ENCODE measurements at places on chromosomes 4 and X.

GRCh38 chr4:104294811-104295210 lies 199.9 kb downstream of the CXXC4 start:
- DNase-seq, result no peak

- no peak for DNase-seq
Observed at GRCh38 chr4:1779588-1780382, 13.3 kb upstream of the FGFR3 start.

- DNase-seq, result no peak
Observed at GRCh38 chr4:2836391-2836859, 7.2 kb upstream of the ADD1 start.

- no peak for DNase-seq
Observed at GRCh38 chr4:83170952-83171399, 56.4 kb upstream of the PLAC8 start.

DNA sequence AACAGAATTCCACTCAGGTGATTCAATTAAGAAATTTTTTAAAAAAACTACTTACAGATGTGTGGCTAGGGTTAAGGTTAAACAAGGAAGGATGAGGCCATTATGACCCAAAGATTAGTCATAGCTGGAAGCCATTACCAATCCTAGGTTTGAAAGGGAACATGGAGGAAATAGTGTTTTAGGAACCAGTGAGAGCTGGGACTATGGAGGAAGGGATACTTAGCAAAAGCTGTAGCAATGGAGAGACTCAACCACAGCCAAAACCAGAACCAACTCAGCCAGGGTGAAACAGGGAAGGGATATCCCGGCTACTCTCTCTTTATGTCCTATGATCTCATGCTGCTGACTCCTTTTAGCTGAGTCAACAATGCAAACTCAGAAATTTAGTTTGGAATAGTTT lies 148.6 kb upstream of the CNKSR2 start:
- DNase-seq, result no peak

- no peak for DNase-seq
Observed at GRCh38 chr4:55884093-55884850, 30.8 kb downstream of the EXOC1 start.

GRCh38 chr4:128810331-128810870 lies 901 bp downstream of the JADE1 start:
- DNase-seq, result peak; percentile 1

- no peak for DNase-seq
Observed at GRCh38 chr4:140061194-140061593, 92.8 kb downstream of the MAML3 start.

DNA sequence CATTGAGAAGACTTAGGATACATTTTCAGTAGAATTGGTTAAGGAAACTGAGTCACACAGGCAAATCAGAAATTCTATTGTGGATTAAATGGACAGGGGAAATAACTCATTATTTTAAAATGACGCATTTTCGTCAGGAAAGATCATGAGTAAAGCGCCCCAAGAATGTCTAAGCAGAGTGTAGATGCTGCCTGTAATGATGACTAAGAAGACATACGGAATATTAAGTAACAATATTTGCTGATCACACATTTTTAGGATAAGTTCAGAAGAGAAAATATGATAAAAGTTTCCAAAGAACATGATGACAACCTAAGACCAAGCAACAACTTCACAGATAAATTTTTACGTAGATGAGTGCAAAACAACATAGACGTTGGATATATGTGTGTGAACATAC lies 596.3 kb upstream of the TENM3 start:
- DNase-seq, result no peak

DNA sequence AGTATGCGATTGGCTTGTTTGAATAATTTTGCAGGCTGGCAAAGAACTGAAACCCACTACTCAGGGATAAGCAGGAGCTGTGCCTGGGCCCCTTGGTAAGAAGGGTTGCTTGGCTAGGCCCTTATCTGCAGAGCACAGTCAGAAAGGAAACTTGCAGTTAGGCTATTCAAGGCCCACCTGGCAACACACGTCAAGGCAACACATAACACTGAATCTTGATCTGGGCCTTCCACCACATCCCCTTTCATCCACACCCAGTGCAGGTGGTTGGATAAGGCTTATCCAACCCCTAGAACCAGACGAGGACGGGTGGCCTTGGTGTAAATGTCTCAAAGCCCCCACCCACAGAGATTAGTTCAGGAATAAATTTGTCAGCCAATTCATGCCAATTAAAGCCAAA lies 72.8 kb upstream of the NEIL3 start:
- DNase-seq, result no peak

GRCh38 chr4:75742451-75742850 lies 18.1 kb downstream of the USO1 start:
- no peak for DNase-seq

- peak; percentile 70 for DNase-seq
Observed at GRCh38 chr4:85555206-85555605, 80.3 kb downstream of the ARHGAP24 start.

DNA sequence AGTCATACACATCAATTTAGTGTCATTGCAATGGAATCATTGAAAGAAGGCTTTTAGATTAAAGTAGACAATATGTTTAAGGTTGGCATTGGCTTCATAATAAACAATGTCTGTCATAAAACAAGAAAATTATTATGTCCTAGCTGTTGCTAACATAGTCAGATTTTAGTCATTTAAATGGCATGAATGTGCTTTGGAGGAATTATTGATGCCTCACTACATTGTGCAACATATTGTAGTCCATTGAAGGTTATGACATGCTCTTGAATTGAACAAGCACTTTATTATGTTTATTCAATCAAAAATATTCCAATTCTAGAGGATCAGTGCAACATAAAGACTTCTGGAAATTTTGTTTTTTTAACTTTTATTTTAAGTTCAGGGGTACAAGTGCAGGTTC lies 489.8 kb upstream of the AMOT start:
- DNase-seq, result no peak

DNA sequence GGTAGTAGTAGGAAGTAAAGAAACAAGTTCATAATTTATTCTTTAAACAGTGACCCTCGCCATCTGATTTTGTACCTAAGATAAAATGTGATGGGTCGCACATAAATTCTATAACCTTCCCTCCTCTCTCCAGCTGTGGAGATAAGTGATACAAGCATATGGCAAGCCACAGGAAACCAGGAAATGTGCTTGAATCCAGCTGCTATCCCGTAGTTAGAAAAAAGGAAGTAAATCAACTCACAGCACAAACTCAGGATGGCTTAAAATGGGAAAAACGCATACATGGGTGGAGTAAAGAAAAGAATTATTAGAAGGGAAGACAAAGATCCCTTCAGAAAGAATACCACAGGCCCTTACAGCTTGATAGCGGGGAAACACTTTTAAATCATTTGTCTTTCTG lies 78.2 kb downstream of the ZNF827 start:
- no peak for DNase-seq

DNA sequence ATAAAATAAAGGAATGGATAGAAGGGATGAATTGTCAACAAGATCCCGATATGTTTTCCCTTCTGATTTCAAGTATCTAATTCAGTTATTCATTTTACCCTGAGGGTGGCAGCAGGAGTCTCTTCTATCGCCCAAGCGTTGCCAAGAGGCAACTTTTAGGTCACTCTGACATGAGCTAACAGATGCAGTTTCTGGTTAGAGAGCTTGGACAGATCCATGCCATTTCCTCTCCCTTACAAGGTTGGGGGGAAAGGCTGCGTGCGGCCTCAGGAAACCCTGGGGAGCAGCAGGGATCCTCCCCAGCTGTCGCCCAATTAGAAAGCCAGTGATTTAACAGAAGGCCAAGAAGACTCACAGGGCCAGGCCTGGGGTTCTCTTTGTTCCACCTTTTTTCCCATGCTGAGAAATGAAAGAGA lies 35.3 kb upstream of the WAS start:
- DNase-seq, result peak; percentile 61

GRCh38 chr4:147707892-147708672 lies 23.8 kb upstream of the ARHGAP10 start:
- DNase-seq, result peak; percentile 78

DNA sequence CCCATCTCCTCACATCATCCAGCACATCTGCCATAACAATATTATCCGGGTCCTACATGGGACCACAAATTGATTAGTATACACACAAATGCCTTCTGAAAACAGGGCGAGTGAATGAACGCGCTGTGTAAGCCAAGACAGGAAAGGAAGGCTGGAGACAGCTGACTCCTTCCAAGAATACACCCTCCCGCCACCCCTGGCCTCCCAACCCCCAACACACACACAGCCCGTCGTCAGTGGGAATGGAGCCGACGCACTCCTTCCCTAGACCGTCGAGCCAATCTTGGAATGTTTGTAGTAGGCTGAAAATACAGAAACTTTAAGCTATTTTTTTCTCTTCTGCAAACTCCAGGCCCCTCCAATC lies 319 bp upstream of the MAGEH1 start:
- DNase-seq, result no peak

- DNase-seq, result no peak
Observed at GRCh38 chr4:12487000-12487399, 997.1 kb downstream of the RAB28 start.

- DNase-seq, result no peak
Observed at GRCh38 chr4:179478608-179479007, 2036.4 kb upstream of the AGA start.

- DNase-seq, result no peak
Observed at GRCh38 chr4:54729256-54729655, 71.5 kb downstream of the KIT start.

DNA sequence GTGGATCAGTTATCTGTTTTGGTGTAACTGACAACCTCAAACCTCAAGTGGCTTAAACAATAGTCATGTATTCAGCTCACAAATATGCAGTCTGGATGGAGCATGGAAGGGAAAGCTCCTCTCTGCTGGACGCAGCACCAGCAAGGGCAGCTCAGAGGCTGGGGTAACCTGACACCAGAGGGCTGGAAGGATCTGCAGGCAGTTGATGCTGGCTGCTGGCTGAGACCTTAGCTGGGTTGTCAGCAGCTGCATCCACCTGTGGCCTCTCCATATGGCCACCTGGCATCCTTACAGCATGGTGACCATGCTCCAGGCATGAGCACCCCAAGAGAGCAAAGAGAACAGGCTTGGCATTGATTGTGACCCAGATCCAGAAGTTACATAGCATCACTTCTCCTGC lies 46.7 kb downstream of the ENPP6 start:
- DNase-seq, result no peak

DNA sequence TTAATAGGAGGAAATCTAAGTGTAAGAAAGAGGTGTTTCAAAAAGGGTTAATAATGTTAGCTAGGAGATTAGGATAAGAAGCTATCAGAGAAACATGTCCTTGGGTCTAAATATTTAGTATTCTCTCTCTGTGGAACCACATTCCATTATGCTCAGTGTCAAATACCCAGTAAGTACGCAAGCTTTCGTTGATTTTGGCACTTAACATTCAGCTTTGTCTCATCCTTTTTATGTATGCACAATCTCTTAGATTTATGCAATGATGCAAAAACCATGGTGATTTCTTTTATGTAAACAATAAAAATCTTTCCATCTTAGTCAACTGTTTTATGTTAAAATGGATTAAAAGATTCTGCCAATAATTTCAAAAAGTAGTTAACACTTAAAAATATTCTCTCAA lies 129.2 kb downstream of the KLHL13 start:
- DNase-seq, result no peak

- DNase-seq, result peak; percentile 69
Observed at GRCh38 chr4:87975466-87975865, at the start of gene SPP1. Gene SPP1 (plus strand): TSS chr4:87975714. CDS start chr4:87976896, 1,182 bp downstream.

DNA sequence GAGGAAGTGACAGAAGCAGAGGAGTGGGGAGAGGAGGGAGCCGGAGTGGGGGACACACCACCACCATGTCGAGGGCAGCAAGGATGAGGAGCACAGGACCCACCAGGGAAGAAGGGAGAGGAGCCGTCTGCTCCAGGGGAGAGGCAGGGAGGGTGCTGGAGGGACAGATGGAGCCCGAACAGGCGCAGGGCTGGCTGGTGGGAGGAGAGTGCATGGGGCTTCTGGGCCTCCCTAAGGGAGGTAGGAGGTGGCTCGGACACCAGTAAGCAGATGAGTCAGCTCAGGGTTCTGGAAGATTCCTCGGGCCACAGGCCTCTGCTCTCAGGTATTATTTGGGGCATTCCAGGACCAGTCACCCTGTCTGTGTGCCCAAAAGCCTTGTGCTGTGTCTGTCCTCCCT lies 29.8 kb downstream of the ATP2B3 start:
- no peak for DNase-seq

DNA sequence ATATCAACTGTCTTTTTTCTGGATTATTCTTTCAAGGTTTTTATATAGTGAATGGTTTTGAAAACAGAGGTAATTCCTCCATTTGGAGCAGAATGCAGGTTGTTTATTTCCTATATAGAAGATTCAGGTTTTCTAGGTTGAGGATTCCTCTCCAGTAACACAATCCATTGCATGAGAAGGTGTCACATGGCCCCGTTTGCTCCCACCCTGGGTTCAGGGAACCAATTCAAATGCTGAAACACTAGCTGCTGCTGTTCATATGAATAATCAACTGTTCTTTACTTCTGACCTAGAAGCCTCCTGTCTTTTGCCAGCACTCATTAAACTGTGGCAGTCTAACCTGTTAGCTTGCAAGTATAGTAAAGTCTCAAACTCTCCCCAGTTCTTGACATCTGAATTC lies 1316.9 kb upstream of the TENM3 start:
- DNase-seq, result no peak

DNA sequence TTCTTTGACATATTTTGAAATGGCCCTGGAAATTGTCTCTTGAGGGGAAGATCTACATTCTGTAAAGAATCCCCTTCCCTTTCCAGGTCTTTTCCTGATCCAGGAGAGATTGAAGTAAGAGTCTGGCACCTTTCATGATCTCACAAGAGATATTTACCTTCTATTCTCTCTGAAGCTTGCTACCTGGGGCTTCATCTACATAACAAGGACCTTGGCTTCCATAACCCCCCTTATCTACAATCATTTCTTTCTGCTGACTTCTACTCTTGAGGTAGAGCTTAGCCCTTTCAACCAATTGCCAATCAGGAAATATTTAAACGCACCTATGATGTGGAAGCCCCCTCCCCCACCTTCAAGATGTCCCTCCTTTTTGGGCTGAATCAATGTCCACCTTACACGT lies 383.7 kb upstream of the MAGEB18 start:
- no peak for DNase-seq

- no peak for DNase-seq
Observed at GRCh38 chr4:24192018-24192641, 302.3 kb upstream of the PPARGC1A start.

DNA sequence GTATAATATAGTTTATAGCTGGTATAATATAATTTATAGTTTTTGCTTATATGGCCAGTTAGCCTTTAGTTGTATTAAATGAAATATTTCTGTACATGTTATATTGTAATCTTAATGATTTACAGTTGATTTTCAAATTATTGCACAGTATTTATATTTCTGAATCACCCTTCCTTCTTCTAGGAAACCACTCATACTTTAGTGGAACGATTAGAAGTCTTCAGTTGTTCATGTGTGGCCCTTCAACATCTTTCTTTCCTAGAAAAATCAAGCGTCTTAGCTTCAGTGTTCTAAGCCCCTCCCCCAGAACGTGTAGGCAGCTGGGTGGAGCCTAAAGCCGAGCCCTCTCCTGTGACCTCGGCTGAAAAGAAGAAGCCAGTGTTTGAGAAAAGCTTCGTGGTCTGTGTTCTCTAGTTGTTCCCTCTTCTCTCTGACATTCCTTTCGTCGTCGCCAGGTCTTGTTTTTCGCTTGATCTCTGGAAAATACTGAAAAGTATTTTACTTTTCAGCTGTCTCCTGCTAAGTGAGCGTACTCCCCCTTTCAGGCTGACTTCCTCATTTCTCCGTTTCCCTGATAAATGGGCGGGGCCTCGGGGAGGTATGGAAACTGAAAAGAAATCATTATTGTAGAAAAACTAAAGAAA lies at the start of gene C4orf33:
Gene C4orf33, plus strand, starts transcription at position 342 of the 644 bp plus-strand sequence. CDS start 6,459 bp downstream, outside the sequence.
- peak; percentile 85 for DNase-seq
